Stimulated activated CD8-positive, alpha-beta memory T cell treated with anti-CD3 and anti-CD28 coated beads, Interleukin-15, amount 100 ng/mL, for 1 hour (primary cell): ENCODE measurements at places on chromosomes 3 and 15.
A peak's percentile ranks its signal among the peaks of the same experiment; 100 is the strongest.

- DNase-seq, result no peak
Measured at GRCh38 chr3:187946981-187947380, 201.7 kb upstream of the BCL6 start.

GRCh38 chr3:123723522-123724168, 138.8 kb upstream of the HACD2 start:
- no peak for DNase-seq

DNA sequence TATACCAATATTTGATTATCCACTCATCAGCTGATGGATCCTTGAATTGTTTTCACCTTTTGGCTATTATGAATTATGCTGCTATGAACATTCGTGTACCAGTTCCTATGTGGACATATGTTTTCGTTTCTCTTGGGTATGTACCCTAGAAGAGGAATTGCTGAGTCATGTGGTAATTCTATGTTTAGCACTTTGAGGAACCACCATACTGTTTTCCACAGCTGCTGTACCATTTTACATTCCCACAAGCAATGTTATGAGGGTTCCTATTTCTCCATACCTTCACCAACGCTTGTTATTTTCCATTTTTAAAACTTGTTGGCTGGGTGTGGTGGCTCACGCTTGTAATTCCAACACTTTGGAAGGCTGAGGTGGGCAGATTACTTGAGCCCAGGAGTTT, 62.9 kb downstream of the RPLP1 start:
- no peak for DNase-seq

DNA sequence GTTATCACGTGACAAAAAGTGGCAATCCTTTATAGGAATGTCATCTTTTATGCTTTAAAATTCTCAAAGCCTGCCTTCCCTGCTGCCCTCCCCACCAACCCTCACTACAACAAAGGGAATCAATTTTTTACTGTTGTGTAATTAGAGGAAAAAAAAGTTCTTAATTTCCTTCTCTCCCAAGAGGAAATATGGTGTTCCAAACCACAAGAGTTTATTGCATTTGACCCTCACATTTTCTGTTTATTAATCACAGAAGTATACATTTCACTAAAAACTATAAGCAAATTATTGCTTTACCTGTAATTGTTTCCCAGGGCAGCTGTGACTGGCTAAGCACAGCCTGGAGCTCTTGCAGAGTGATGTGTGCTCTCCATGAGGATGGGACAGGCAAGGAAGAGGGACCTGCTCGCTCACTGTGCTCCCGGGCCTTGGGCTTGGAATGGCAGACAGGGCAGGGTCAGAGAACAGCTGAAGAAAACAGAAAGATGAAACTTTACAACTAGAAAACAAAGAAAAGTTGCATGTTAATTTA, 31.3 kb upstream of the ATP10A start:
- no peak for DNase-seq

- no peak for DNase-seq
Measured at GRCh38 chr15:65076486-65077290, at the start of gene KBTBD13. KBTBD13 (plus strand) TSS chr15:65076746; CDS start chr15:65076816, 70 bp downstream.

DNA sequence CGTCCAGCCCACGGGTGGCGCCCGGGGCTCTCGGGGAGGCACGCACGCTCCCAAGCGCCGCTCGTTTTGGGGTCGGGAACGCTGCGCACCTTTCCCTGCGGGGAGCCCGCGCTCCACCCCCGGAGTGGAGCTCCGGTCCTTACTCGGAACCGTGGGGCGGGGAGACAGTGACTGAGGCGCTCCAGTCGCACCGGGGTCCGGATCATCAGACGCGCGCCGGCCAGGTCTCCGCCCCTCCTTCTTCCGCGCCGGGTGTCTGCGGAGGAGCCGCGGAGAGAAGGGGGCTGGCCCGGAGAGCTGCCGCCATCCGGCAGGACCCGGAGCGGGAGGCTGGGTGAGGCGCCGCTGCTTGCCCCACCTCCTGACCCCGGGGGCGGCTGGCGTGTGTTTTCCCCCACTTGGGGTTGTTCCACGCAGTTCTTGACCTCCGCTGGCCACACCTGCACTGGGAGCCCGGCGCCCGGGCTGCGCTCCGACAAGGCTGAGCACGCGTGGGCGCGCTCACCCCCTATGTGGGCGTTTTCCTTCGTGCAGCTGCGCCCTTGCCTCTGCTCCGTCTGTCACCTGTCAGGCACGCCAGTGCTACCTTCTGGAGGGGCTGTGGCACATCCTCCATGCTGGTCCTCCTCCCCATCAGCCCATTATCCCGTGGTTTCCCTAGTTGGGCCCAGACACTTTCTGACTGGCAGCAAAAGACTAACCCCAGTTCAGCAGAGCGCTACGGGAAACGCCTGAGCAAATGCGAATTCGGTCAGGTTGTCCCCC, at the start of gene MCF2L2:
MCF2L2 (minus strand) TSS at position 173 of the 765 bp plus-strand sequence. CDS start 642 bp downstream, outside the sequence.
- peak; percentile 27 for DNase-seq

- no peak for DNase-seq
Measured at GRCh38 chr3:24682141-24682547, 187.5 kb upstream of the THRB start.

DNA sequence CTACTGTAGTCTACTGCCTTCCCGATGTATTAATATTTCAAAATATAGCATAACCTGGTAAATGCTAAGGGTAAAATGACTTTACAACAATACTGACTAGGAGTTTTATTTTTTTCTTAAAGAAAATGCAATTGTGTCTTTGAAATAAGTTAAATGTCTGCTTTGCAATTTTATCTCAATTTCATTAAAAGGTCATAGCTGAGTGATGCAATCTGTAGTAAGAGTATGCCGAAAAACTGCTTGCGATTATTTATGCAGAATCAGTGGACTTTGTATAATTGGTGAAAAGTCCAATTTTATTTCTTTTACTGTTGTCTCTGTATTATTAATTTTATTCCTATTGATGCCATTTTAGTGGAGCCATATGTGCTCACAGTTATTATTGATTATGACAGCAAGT, 1143.6 kb upstream of the EPHA6 start:
- no peak for DNase-seq

DNA sequence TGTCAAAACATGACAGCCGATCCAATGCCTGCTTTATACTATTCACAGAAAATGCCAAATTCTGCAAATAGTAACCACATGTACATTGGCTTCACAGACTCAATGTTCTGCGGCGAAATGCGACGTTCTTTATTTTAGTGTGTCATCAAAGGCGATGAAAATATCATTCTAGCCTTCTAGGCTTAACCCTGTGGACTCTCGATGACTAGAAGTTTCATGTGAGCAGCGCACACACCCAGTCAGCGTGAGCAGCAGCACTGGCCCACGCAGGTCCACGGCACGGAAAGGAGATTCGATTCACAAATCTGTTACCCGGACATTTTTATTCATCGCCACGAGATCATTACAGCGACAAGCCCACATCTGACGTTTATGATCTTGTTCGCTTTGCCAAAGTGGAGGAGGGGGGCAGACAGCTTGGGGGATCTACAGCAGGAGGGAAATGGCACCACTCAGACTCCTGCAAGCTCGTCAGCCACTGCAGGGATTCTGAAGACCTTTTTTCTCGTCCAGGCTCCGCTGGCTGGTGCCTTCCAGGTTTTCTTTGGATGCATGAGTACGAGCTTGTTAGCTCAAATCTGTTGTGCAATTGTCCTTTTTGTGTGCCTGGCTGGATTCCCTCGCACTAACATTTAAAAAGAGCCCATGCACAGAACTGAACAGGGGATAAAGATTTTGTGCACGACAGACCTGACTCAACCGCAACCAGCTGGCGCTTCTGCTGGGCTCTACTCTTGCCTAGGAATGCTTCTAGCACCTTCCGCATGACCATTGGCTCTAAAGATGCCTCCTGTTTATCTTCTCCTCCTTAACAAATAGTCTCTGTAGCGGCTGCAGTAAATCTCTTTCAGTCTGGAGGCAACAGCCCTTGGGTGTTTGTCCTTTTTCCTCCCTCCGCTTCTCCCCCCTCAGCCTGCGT, 938.4 kb downstream of the MCTP2 start:
- DNase-seq, result no peak

- DNase-seq, result no peak
Measured at GRCh38 chr3:31873254-31873820, 107.7 kb downstream of the OSBPL10 start.

- no peak for DNase-seq
Measured at GRCh38 chr3:41000471-41000870, 198.8 kb upstream of the CTNNB1 start.

DNA sequence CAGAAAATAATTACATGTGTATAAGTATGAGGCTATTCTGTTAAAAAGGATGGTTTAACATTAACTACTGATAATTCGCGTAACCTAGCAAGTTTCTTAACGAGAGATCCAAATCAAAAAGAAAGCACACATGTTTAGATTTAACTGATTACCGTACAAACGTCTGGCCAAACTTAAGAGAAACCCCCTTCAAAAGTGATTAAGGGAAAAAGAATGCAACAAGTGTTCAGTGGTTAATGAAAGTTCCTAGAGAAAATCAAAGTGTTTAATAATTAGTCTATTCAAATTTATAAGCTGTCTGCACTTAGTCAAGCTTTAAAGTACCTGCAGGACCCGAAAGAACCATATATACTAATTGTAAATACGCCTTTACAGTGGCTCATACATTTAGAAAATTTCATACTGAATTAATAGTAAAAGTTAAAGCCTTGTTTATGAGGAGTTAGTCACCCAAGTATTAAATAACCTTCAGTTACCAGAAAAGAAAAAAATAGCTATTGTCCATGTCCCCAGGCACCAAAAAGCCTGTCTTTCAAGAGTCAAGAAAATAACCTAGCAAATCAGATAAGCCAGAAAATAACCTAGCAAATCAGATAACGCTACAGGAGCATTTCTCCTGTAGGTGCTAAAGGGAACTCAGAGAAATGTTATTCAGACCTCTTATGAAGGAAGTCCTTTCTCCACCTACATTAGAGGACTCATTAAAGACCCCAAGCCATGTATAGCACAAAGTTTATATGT, 34.6 kb downstream of the ZNF589 start:
- DNase-seq, result no peak

DNA sequence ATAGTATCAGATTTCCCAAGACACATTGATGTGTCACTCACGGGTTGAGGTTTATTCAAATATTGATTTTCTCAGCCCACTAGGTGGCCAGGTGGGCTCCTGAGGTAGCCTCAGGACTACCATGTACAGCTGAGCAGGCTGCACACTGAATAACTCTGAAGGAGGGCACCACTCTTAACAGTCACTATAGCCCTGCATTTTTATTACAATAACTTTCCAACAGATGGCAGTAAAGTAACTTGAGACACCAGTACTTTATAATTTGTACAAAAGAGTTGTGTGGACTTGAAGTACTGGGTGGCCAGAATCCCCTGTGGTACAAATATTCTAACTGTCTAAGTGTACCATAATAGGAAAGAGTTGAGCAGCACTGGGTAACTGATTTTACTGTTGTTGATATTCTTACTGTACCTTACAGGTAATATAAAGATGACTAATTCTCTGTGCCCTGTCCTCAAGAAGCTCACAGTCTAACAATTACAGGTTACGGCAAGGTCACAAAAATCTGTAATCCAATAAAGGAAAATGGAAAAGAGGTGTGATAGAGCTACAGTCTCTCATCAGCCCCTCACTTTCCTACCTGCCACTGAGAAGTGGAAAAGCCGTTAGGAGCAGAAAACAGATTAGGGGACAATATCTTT, 76.0 kb downstream of the ETFA start:
- DNase-seq, result no peak

GRCh38 chr15:39860200-39860599, 59.9 kb downstream of the GPR176 start:
- no peak for DNase-seq

DNA sequence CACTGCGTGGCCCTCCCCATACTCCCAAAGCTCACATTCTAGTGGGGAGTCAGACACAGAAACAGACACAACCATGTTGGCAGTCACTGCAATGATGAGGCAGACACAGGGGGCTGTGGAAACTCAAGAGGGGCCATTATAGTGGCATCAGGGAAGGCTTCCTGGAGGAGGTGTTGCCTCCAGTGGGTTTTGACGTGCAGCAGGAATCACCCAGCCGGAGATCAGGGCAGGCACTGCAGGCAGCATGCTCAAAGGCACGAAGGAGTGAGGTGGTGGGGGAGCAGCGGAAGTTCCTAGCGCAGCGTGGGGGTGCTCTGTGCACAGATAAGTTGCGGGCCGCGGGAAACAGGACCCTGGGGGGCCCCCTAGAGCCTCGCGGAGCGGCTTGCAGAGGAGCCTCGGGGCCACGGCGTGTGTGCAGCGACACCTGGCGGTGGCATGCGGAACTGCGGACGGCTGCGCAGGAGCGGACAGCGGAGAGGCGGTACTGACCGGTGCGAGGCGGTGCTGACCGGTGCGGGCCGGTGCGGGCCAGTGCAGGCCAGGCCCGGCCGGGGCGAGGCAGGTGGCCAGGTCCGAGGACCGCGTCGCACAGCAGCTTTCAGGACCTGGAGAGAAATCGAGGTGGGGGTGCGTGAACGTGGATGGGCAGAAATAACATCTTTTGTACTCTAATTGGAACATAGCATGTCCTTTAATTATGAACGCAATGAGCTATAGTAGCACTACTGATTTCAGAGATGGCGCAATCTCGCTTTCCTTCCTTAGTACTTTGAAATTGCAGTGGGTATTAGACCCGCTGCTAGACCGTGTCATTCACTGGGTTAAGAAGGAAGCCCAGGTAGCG, 101.5 kb downstream of the FBLN2 start:
- DNase-seq, result peak; percentile 59

- no peak for DNase-seq
Measured at GRCh38 chr15:39799552-39800011, 16.9 kb upstream of the FSIP1 start.

- no peak for DNase-seq
Measured at GRCh38 chr15:101146118-101146702, 105.6 kb downstream of the CHSY1 start.
